CD4-positive, alpha-beta memory T cell (primary cell): ENCODE measurements at places on chromosomes 3 and 15. TPM values are rescaled to one million over a fixed set of nuclear protein-coding genes. Genes with fewer than 3 reads are reported as not detected.

KLF13 gene
- polyA plus RNA-seq: 22.0 TPM

VGLL3 gene
- polyA plus RNA-seq: not detected

- no peak for DNase-seq
Observed at GRCh38 chr3:176352716-176353334, 844.5 kb downstream of the TBL1XR1 start.

GRCh38 chr3:132841621-132842020 lies 119.4 kb upstream of the NPHP3 start:
- no peak for DNase-seq

GRCh38 chr15:89758981-89759380 lies 7.9 kb upstream of the MESP1 start:
- no peak for DNase-seq

GRCh38 chr15:58703610-58704009 lies 45.9 kb downstream of the ADAM10 start:
- no peak for DNase-seq
